ENCODE measurements at places on chromosomes 4 and X.
A peak's percentile ranks its signal among the peaks of the same experiment; 100 is the strongest.

DNA sequence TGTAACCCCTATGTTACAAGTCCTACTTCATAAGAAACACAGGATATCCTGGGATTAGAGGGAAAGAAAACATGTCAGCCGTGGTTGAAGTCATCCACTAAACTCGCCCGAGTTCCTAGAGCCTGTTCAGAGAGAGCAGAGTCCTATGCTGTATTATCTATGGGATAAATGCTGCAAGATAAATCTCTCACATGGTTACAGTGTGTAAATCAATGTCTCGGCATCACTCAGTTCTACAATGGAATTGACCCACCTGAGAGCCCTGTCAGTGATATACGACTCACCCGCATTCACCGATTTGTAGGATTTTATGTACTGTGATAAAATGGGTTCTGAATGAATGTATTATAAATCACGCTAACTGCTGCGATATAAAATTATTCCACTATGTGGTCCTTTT lies 127.8 kb upstream of the ANXA3 start:
- no peak for DNase-seq

GRCh38 chr4:15543537-15544247 lies 74.0 kb downstream of the CC2D2A start:
- DNase-seq, result no peak

GRCh38 chrX:107710617-107711391 lies 64.8 kb downstream of the TSC22D3 start:
- DNase-seq, result no peak

GRCh38 chr4:256492-256891 lies 48.8 kb downstream of the ZNF732 start:
- DNase-seq, result no peak

DNA sequence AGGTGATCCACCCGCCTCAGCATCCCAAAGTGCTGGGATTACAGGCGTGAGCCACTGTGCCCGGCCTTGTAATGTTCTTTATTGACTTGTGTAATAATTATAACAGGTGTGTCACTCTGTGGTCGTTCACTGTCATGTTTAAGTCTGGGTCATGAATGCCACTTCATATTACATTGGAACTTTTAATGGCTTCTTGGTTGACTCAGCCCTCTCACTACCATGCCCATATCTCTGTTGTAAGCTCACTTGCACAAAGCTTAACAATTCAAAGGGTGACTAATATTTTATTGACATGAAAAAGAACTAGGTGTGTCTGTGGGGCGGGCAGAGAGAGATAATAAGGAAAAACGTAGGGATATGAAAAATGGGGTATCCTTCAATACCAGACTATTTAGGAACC lies 639.7 kb upstream of the ACTRT1 start:
- no peak for DNase-seq

DNA sequence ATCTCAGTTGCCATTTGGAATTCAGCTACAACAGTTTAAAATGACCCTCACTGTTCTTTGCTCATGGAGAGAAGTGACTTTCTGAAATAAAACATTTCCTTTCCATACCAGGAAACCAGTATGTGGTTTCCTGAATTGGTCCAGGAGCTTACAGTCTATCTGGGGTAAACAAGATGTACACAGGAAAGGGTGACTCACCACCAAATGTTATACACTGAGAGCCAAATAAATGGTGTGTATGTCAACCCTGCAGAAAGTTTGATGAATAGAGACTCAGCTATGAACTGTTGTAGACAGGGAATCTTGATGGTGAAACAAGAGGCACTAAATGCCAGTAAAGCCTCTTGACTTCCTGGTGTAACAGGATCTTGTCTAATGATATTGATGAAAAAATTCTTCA lies 100.4 kb downstream of the HS6ST2 start:
- DNase-seq, result no peak

DNA sequence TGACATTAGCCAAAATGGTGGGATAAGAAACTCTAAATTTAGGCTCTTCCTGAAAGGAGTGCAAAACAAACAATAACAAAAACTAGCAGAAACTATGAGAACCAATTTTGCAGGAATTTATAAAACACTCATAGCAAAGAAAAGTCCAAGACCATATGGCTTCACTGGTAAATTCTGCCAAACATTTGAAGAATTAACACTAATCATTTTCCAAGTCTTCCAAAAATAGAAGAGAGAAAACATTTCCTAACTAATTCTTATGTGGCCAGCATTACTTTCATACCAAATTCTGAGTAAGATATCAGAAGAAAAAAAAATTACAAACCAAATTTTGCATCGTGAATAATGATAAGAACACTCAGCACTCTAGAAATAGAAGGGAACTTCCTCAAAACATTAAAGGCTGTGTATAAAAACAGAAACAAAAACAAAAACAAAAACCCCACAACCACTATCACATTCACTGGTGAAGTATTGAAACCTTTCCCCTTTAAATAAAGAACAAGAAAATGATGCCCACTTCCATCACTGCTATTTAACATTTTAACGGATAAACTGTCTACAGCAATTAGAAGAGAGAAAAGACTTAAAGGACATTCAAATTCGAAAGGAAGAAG lies 524.3 kb upstream of the GALNTL6 start:
- no peak for DNase-seq

DNA sequence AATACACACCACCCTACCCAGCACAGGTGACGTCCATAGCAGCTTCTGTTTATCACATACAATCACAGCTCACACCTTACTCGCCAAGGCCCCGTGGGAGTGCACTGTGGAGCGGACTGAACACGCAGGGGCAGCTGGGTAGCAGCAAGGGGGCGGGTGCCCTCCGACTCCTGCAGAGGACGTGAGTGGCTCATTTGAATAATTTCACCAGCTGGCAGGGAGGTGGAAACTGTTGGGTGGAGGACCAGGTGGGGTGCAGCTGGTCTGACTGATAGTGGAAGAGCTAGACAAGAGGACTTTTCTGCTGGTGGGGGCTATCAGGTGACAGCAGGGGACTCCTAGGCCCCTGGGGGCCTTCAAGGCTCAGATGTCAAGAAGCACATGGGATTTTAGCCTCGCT lies 16.3 kb downstream of the MAN2B2 start:
- DNase-seq, result peak; percentile 24

Measured in COR-L47 (cell line).